ENCODE measurements at places on chromosomes 3 and 15. TPM values are rescaled to one million over a fixed set of nuclear protein-coding genes. Genes with fewer than 3 reads are reported as not detected.
A peak's percentile ranks its signal among the peaks of the same experiment; 100 is the strongest.

The PROK2 gene
- 0.61 TPM for total RNA-seq

The SLC28A1 gene
- not detected for total RNA-seq

The CCDC9B gene
- 0.78 TPM for total RNA-seq

The SKOR1 gene
- 0.13 TPM for total RNA-seq

The TMEM108 gene
- total RNA-seq: not detected

DNA sequence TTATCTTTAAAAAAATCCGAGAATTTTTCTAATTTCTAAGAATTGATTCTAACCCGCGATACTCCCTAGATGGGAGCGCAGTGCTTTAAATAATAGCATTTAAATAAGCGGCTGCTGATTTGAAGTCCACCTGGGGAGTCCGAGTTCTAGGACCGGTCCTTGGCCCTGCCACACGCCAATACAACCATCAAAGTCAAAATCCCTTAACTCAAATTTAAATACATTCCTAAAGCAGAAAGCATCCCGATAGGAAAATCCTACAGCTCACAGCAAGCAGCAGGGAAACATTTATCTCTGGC lies 508 bp upstream of the ECT2 start:
- ATAC-seq: no peak

DNA sequence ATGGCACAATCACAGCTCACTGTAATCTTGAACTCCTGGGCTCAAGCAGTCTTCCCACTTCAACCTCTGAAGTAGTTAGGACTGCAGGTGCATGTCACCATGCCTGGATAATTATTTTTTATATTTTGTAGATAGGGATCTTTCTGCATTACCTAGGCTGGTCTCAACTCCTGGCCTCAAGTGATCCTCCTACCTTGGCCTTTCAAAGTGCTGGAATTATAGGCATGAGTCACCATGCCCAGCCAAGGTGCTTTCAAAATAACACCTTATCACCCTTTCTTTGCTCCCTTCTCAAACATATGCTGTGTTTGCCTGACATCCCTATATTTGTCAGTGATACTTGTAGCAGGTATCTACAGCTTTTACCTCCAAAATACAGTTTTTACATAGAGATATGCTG lies 242.0 kb upstream of the ARRDC4 start:
- no peak for ATAC-seq

DNA sequence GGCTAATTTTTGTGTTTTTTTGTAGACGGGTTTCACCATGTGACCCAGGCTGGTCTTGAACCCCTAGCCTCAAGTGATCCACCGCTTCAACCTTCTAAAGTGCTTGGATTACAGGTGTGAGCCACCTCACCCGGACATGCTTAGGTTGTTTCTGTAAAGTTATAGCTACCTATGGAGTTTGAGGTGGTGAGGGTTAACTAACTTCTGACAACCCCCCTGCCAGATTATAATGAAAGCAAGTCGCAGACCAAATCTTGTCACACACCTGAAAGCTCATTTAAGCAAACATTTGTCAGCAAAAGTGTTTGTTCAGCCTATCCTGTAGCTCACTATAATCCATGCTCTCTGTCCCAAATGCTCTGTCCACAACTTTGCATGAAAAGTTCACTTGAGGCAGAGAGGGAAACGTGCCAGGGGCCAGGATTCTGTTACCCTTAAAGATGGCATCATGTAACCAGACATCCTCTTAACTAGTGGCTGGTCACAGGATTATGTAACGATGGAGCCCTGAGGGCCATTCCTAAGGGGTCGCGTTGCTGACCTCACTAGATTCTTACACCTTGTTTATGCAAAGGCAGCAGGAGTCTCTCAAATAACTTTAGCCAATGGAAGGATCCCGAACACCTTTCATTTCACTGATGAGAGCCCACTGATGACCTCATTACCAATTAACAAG lies 24.1 kb upstream of the SENP5 start:
- no peak for ATAC-seq

- no peak for ATAC-seq
These were observed 6.8 kb downstream of the CDAN1 start for GRCh38 chr15:42730135-42730534.

- no peak for ATAC-seq
These were observed 875.1 kb downstream of the NSUN3 start for GRCh38 chr3:94937980-94938379.

GRCh38 chr15:77830051-77830468 lies 197.3 kb upstream of the LINGO1 start:
- no peak for ATAC-seq

- ATAC-seq: no peak
These were observed 869.7 kb downstream of the OTOL1 start for GRCh38 chr3:162366166-162366766.

DNA sequence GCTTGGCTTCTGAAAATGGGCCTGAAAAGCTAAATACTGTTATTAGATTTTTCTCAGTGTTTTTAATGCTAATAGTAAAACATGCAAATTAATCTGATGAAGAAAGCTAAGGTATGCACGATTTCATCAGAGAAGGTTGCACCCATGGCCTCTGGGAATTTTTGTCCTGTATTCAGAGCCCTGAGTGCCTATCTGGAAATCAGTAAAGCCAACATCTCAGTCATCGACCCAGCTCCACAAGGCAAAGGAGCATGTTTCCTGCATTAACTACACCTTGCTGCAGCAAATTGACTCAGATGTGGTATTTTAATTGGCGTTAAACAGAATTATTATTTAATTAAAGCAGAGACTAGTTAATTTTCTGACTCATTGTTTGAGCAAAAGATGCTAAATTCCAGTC lies 49.0 kb upstream of the TP63 start:
- ATAC-seq: no peak

- no peak for ATAC-seq
These were observed 55.8 kb upstream of the NR2F2 start for GRCh38 chr15:96274698-96275097.

- no peak for ATAC-seq
These were observed 10.3 kb downstream of the CHP1 start for GRCh38 chr15:41241221-41241964.

GRCh38 chr3:112956351-112956750 lies 18.6 kb downstream of the CD200R1 start:
- ATAC-seq: no peak

DNA sequence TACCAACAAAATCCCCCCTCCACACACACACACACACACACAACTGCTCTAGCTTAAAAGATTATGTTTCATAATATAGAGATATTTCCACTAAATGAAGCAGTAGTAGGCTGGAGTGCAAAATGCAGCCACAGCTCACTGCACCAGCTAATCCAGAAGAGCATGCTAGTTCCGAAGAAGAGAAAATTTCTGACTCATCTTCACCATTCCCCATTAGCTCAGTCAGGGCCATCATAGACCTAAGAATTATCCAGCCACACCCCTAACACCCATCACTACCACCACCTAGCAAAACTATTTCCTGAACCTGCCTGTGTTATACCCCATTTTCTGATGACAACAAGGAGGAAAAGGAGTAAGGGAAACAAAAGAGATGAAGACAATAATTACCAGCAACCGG lies 67.1 kb upstream of the UBE2E2 start:
- ATAC-seq: no peak

DNA sequence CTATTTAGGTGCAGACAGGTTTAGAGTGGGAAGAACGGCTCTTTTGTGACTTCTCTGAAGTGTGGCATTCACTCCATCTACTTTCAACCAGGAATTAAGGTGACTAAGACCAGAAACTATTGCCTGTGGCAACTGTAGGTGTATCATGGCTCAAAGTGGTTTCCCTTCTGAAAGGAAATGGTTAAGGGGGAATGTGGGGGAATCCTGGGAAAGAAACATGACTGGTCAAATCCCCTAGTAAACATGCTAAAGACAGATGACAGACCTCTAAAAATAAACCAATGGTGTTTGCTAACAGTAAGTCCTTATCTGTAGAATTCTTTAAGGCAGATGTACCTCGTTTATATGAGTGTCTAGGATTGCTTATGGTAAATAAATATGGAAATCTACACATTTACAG lies 56.9 kb downstream of the MEGF11 start:
- ATAC-seq: peak; percentile 85

- no peak for ATAC-seq
These were observed 70.7 kb downstream of the TTBK2 start for GRCh38 chr15:42849836-42850235.

GRCh38 chr3:187019542-187020072 lies 89.3 kb downstream of the ST6GAL1 start:
- ATAC-seq: no peak

Measured in activated T-helper 17 cell treated with anti-CD3 and anti-CD28 coated beads, Interleukin-2, amount 50 U/mL, for 72 hours (primary cell).